Activated naive CD4-positive, alpha-beta T cell treated with anti-CD3 and anti-CD28 coated beads for 36 hours (primary cell): ENCODE measurements at places on chromosomes 11 and 22. TPM values are rescaled to one million over a fixed set of nuclear protein-coding genes. Genes with fewer than 3 reads are reported as not detected.
A peak's percentile ranks its signal among the peaks of the same experiment; 100 is the strongest.

DNA sequence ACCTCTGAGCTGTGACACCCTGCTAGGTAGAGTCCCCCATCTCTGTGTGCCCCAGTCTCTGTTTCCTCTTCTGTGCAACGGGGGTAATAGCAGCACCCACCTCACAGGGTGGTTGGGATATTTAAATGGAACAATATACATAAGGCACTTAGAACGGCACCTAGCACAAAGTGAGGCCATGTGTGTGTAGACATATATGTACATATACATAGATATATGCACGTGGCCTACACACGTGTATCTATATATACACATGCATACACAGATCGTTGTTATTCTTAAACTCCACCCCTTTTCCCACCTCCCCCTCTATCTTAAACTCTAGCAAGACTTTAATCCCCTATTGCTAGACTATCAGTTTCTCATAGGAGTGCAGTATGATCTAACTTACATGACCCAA lies 2.4 kb downstream of the WNT11 start:
- DNase-seq: no peak

GRCh38 chr11:78039391-78039918 lies 16.4 kb upstream of the KCTD14 start:
- no peak for DNase-seq

DNA sequence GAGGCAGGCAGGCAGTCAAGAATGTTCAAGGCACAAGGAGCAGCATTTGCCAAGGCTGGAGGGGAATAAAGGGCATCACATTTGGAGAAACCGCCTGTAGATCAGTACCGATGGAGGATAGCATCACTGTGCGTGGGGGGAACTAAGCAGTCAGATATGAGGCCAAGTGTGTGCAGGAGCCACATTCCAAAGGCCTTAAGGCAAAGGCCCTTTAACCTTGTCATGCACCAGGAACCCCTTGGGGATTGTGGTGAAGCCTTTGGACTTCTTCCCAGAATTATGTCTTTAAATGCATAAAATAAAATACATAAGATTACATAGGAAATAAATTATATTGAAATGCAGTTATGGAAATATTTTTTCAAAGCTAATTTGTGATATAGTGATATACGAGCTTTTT lies 532.1 kb downstream of the BUD13 start:
- no peak for DNase-seq

DNA sequence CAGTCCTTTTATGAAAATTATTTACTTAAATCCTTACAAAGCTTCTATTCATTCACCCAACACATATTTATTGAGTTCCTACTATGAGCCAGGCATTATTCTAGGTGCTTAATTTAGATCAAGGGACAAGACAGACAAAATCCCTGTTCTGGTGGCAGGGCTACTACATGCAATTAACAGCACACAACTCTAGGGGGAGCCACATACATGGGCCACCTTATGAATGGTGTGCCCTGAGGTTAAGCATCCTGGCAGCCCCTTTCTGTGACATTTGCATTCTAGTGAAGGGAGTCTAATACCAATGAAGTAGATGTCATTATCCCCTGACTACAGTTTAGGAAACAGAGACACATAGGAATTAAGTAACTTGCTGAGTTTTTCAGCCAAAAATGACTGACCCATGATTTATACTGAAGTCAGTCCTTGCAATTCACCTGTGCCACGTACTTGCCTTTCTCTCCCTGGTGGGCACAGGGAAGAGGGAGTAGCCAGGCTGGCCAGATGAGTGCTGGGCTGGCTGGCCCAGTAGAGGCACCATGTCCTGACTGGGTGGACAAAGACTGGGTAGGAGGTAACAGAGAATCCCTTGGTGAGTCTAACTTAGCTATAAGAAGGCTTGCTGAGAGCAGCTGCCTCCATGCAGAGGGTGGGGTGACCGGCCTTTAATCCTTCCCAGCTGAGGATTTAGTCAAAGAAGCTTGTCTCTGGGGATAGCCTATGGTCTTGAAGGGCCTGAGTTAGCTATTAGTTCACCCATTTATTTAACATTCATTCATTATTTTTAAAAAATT lies 52.0 kb upstream of the ELF5 start:
- DNase-seq: peak; percentile 60

GRCh38 chr22:27032091-27032761 lies 374.8 kb downstream of the MIAT start:
- DNase-seq: no peak

DNA sequence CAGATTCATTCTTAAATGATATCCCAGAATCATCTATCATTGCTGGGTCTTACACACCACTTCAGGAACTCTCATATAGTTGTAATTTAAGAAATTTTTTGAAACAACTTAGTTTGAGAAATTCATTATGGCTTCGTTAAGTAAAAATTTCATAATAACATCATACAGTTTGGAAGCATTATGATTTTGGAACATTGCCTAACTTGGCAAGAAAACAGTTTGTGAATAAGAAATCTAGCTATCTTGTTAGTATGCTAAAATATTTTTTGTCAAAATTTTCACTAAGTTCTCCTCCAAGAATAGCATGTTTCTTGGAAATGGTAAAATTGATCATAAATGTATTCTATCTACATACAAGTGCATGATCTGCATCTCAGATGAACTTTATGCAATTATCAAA lies 217.7 kb downstream of the CNTN5 start:
- DNase-seq: no peak

GRCh38 chr11:18173225-18173866 lies 709 bp downstream of the MRGPRX4 start:
- DNase-seq: no peak

DNA sequence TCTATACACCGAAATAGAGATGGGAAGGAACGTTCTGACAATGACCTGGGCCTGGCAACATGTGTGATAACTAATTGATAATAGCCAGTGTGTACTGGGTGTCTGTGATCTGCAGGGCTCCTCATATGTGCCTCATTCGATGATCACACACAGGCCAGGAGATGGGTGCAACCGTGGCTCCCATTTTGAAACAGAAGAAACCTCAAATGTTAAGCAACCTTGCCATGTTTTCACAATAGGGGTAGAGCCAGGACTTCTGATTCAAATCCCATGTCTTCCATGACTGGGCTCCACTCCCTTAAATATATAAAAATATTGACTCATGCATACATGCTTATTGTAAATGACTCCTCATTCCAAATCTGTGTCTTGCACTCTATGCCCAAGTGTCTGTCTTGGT lies 11.1 kb downstream of the APOL3 start:
- no peak for DNase-seq

MYO18B gene
- total RNA-seq: 0.14 TPM

KCNJ1 gene
- not detected for total RNA-seq

REXO2 gene
- 51.4 TPM for total RNA-seq

C11orf42 gene
- not detected for total RNA-seq

SCGB1A1 gene
- not detected for total RNA-seq

HIPK3 gene
- 24.0 TPM for total RNA-seq

MS4A18 gene
- not detected for total RNA-seq
